ENCODE measurements at places on chromosomes 4 and X.

DNA sequence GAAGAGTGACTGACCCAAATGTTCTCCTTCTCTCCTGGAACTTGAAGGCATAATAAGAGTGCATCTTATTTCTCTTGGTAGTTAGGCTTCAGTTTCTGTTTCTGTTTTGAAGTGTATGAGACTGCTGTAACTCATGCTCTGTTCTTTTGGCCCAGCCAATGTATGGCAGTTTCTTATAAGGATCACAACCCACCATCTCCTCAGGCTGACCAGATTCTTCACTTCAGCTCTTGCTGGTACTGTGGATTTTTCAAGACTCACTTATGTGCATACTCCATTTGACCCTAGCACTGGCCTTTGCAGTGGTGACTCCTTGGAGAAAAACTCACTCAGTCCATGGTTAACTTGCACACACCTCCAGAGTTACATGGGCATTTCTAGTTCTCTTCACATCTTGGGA is 9.6 kb upstream of the YTHDC1 start:
- DNase-seq: no peak

DNA sequence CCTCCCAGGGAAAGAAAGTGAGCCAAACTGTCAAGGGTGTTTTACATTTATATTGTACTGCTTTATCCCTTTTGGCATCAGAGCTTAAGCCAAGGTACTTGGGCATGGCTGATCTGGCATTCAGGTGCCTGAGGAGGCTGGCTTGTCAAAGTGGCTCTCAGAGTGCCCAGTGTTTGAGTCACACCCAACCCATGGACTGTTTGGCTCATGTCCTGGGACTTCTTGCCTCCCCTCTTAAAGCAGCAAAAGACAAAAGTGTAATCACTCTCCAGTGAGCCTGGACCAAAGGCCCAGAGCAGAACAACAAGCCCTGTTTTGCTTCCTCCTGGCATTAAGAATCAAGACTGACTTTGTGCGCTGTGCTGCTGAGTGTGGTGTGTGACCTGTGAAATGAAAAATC is 311.7 kb upstream of the TAPT1 start:
- no peak for DNase-seq

- no peak for DNase-seq
These were observed 41.0 kb upstream of the JADE1 start for GRCh38 chr4:128768373-128768996.

GRCh38 chr4:53748328-53748772 is 157.1 kb upstream of the LNX1 start:
- DNase-seq: peak; percentile 51

- DNase-seq: no peak
These were observed 1.2 kb downstream of the METAP1 start for GRCh38 chr4:98996765-98997068.

DNA sequence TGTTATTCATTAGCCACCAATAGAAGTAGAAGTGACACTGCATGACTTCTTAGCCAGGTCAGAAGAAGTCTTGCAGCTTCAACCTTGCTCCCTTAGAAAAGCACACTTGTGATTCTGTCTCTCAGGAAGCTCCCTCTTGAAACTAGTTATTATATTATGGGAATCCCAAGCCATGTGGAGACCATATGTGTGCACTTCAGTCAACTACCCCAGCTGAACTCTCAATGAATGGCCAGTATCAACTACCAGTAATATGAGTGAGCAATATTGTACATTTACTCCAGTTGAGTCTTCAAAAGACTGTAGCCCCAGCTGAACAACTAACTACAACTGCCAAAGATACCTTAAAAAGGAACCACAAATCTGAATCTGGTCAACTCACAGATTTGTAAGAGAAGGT is 77.1 kb upstream of the GABRA3 start:
- no peak for DNase-seq

DNA sequence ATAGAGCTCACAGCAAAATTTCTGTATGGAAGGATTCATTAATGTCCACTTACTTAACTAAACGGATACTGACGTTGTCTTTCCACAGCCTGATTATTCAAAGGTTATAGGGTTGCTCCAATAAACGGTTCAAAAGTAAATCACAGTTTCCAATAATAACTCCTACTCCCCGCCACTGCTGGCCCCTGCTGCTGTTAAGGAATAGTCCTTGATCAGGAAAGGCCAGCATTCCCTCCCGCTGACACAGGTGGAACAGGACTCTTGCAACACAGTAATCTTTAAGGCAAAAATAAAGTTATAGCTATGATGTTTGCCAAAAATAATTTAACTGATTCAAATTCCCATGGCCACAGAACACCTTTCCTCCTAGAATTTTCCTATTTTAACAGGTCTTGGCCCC is 53.9 kb downstream of the FAT1 start:
- peak; percentile 40 for DNase-seq

- no peak for DNase-seq
These were observed 327.8 kb downstream of the GALNTL6 start for GRCh38 chr4:172141025-172141424.

DNA sequence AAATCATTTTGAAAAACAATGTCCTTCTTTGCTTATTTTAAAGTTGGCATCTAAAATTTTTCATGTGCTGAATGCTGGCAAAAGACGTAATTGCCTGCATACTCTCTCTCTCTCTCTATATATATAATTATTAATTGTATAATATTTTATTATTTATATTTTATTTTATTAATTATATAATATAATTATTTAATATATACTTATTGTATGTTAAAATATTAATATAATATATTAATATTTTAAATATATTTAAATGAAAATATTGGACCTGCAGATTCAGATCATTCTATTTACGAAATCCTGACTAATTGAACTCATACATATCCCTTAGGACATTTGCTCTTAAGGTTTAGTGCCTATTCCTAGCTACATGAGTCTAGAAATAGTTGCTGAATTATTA is 144.7 kb upstream of the VCX start:
- DNase-seq: no peak

GRCh38 chrX:122625821-122626220 is 558.3 kb upstream of the GRIA3 start:
- no peak for DNase-seq

GRCh38 chrX:116490104-116490503 is 27.3 kb upstream of the CT83 start:
- DNase-seq: no peak

- DNase-seq: no peak
These were observed 80.7 kb upstream of the PSAPL1 start for GRCh38 chr4:7515390-7515902.

DNA sequence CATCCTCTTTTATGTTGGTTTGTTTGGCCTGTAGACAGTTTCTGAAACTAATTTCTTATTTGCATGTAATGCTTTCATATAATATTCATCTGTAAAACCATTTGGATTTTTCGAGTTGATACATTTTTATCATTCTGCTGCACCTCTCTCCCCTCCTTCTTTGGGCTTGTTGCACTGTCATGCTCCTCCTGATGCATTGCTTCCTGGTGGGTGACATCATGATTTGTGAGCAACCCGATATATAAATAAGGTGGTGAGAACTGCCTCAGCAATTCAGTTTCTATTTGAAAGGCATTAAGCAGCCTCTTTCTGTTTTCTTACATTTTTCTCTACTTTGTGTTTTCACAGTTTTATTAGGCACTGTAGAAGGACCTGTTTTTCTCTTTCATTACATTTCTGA is 515.7 kb downstream of the RPA4 start:
- no peak for DNase-seq

- no peak for DNase-seq
These were observed 121.4 kb downstream of the GPAT3 start for GRCh38 chr4:83657336-83657735.

- no peak for DNase-seq
These were observed 18.7 kb upstream of the GALNTL6 start for GRCh38 chr4:171794528-171794927.

GRCh38 chr4:167802463-167803212 is 289.7 kb upstream of the ANXA10 start:
- DNase-seq: no peak

DNA sequence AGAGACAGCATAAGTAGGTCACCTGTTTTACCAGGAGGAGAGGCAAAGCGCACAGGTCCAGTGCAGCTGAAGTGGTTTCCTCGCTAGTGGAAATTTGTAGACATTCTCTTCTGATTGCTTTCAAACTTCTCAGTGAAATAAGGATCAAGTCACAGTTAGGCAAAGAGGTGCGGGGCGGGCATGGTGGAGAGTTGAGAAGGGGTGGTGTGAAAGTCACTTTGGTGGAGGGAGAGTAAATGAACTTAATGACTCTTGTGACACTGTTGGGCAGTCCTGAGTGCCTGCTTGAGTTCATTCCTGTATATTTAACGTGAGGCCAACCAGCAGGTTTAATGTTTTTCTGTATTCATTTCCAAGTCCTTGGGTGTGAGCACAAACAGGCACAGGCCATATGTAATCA is 235.6 kb downstream of the TRIML1 start:
- DNase-seq: no peak

DNA sequence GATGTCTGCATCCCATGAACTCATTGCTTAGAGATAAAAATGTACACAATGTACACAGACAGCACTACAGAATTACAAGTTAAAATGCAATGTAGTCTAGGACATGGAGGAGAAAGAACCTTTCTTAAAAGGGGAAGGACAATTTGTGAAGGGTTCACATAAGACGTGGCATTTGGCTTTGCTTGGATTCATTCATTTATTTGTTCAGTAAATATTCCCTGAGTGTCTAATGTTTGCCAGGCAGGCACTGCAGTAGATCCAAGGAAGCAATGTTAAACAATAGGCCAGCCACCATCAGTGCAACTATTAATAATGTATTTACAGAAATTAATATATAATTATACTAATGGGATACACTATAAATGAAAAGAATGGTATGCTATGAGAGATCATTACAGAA is 94.4 kb downstream of the GRIA2 start:
- no peak for DNase-seq

DNA sequence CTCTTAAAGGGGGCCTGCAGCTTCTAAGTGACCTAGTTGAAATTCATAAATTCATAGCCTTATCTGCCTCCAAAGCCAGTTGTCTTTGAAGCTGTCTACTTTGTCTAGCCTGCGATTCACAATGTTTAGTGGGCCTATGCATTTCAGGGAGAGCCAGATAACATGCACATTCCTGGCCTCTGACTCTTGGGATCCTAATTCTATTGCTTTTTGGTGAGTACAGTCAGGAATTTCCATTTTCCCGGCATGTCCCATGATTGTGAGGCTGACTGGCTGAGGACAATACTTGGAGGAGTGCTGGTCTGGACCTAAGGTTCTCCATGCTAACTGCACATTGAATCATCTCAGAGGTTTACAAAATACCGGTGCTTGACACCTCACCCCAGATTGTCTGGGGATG is 155.0 kb downstream of the MSL3 start:
- no peak for DNase-seq

- no peak for DNase-seq
These were observed 6.6 kb downstream of the ETDC start for GRCh38 chrX:135315864-135316263.

- peak; percentile 69 for DNase-seq
These were observed 632 bp downstream of the PLP2 start for GRCh38 chrX:49172280-49172780.

- no peak for DNase-seq
These were observed 55.3 kb downstream of the PALLD start for GRCh38 chr4:168551945-168552695.

GRCh38 chrX:153869473-153870287 is 16.3 kb downstream of the L1CAM start:
- peak; percentile 5 for DNase-seq

GRCh38 chr4:104942990-104943743 is 203.5 kb upstream of the TET2 start:
- DNase-seq: peak; percentile 29

- DNase-seq: no peak
These were observed 126.0 kb downstream of the GLRA3 start for GRCh38 chr4:174702979-174703478.

DNA sequence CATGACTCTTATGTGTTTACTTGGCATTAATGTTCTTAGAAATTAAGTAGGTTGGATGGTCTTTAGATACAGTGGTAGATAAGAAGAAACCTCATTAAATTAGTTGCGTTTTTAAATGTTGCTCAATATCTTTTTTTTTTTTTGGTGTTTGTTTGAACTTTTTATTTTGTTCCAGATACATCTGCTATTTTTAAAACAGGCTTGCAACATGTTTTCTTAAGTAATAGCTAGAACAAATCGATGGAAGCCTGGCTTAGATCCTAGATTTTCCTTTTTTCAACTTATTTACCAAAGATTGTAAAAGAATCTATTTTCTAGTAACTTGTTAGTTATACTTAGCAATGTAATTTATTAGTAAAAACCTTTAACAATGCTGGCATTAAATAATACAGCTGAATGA is 9.3 kb downstream of the CNKSR2 start:
- DNase-seq: no peak

GRCh38 chr4:65880594-65880993 is 210.3 kb upstream of the EPHA5 start:
- DNase-seq: no peak

- DNase-seq: no peak
These were observed 149.3 kb upstream of the GYPA start for GRCh38 chr4:144289667-144290428.

GRCh38 chrX:17403189-17403691 is 28.2 kb downstream of the NHS start:
- DNase-seq: no peak

- DNase-seq: no peak
These were observed 420.5 kb downstream of the SLITRK2 start for GRCh38 chrX:146238173-146238572.

GRCh38 chrX:10902001-10902400 is 209.1 kb upstream of the HCCS start:
- no peak for DNase-seq

DNA sequence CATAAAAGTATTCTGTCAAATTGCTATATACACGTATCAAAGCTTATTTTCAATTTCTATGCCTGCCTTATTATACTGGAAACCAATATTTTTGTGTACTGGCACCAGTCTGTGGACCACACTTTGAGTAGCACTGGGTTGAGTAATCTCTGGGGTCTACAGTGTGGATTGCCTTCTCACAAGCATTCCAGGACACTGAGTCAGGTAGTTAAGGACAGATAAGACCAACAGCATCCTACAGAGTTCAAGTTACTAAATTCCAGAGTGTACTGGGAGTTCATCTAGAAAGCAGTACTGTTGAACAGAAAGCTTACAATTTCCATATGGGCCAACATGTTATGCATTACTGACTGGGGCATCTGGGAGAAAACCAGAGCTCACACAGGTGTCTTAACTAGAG is 61.8 kb downstream of the VMA21 start:
- no peak for DNase-seq

Data from femur (tissue), 1 donor.